T-cell (primary cell): ENCODE measurements at places on chromosomes 5 and 9. TPM values are rescaled to one million over a fixed set of nuclear protein-coding genes. Genes with fewer than 3 reads are reported as not detected.

SCGB3A2 gene
- not detected for total RNA-seq

TXN gene
- total RNA-seq = 47.0 TPM

CNOT8 gene
- 103 TPM for total RNA-seq

DEPDC1B gene
- 0.46 TPM for total RNA-seq

IFNK gene
- total RNA-seq = not detected

POLR3G gene
- total RNA-seq = 2.1 TPM

GABRA6 gene
- total RNA-seq = not detected

TIMD4 gene
- total RNA-seq = 7.7 TPM

PCDHA9 gene
- not detected for total RNA-seq

GRM6 gene
- not detected for total RNA-seq

SPDL1 gene
- 13.8 TPM for total RNA-seq

PTPRD gene
- total RNA-seq = 0.38 TPM

BTNL8 gene
- not detected for total RNA-seq

FBXL7 gene
- total RNA-seq = not detected

OR1J2 gene
- total RNA-seq = not detected

NR4A3 gene
- total RNA-seq = 1.5 TPM

PAPPA gene
- 0.07 TPM for total RNA-seq

ANAPC2 gene
- total RNA-seq = 142 TPM

DMRT3 gene
- not detected for total RNA-seq

FBP2 gene
- not detected for total RNA-seq

AMBP gene
- not detected for total RNA-seq

TMC1 gene
- not detected for total RNA-seq

HRH2 gene
- 8.0 TPM for total RNA-seq

GMCL2 gene
- not detected for total RNA-seq

AFAP1L1 gene
- 0.99 TPM for total RNA-seq

RALGPS1 gene
- 7.3 TPM for total RNA-seq

TAF1L gene
- total RNA-seq = not detected

ARID3C gene
- total RNA-seq = not detected

PCDHA10 gene
- total RNA-seq = not detected
